ENCODE measurements at places on chromosomes 13 and 19. TPM values are rescaled to one million over a fixed set of nuclear protein-coding genes. Genes with fewer than 3 reads are reported as not detected.

Gene GRK1
- total RNA-seq: 0.77 TPM

Gene ZNF865
- 20.3 TPM for total RNA-seq

Gene MADCAM1
- total RNA-seq: 0.75 TPM

Gene ZNF415
- total RNA-seq: 13.6 TPM

Gene CGB5
- total RNA-seq: not detected

Gene CD70
- total RNA-seq: not detected

Gene C1QTNF9B
- not detected for total RNA-seq

Gene MUC16
- total RNA-seq: not detected

DNA sequence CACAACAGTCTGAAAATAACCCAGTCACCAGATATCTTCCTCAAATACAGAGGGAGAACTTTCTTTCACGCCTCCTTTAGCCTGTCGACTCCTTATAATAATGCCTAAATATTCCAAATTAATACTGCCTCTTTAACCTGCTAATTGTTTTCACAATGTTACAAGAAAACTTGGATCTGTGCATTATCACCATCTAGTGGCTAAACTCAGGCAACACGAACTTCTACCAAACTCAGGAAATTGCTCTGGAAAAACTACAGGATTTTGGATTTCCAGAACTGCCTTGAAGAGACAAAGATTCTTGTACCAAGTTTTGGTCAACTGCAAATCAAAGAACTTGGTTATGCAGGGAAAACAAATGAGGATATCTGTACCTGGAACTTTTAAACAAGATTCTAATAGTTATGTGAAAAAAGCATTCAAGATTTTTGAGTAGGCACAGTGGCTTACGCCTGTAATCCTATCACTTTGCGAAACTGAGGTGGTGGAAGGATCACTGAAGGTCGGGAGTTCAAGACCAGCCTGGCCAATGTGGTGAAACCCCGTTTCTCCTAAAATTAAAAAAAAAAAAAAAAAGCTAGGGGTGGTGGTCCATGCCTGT lies 10.8 kb downstream of the CLN5 start:
- no peaks in the 10 kb centered on the region for H3K4me1 ChIP-seq
- no peak for DNase-seq
- H3K27ac ChIP-seq: no peak overlapping the region

DNA sequence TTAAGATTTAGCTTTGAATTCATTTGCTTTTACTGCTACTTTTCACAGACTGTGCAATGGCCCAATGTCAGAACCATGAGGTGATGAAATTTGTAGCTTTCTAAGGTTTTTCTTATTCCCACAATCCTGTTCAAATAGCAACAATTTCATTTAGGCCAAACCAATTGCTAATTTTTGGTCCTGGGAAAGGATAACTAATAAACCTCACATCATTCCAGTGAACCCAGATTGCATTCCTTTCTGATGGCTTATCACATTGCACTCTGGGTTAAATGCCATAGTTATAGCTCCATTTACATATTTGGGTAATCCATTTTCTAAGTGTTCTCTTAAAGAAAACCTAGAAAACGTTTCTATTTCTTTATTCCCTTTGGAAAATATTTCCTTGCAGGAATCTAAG lies 22.9 kb upstream of the POMP start:
- H3K36me3 ChIP-seq: no peaks in the 10 kb centered on the region
- DNase-seq: no peak
- no peak overlapping the region for H3K27ac ChIP-seq
- peaks cover 3% of the 10 kb centered on the region for H3K4me1 ChIP-seq

DNA sequence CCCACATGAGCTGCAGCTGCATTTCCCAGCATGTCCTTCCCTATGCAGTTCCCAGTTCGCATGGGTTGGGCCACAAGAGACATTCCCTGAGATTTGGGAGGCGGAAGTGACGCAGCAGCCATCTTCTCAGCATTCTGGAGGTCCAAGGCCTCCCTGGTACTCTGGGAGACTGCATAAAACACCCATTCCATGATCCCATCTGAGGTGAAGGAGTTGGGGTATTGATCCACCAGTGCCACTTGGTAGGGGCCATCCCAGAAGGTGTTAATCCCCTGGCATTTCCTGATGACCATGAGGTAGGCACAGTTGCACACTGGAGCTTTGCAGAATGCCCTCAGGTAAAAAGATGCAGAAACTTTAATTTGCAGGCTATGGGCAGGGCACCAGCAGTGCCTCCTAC lies 25.4 kb downstream of the POP4 start:
- no peak overlapping the region for H3K4me3 ChIP-seq
- no peaks in the 10 kb centered on the region for H3K36me3 ChIP-seq
- no peaks in the 10 kb centered on the region for H3K27me3 ChIP-seq
- H3K27ac ChIP-seq: no peak overlapping the region
- DNase-seq: no peak
- peaks cover 3% of the 10 kb centered on the region for H3K4me1 ChIP-seq

GRCh38 chr13:21638319-21639282 lies 32.3 kb upstream of the FGF9 start:
- no peak overlapping the region for H3K4me3 ChIP-seq
- DNase-seq: peak; percentile 43
- H3K4me1 ChIP-seq: peaks cover 3% of the 10 kb centered on the region
- no peaks in the 10 kb centered on the region for H3K36me3 ChIP-seq
- no peaks in the 10 kb centered on the region for H3K27me3 ChIP-seq

GRCh38 chr13:60047918-60048317 lies 115.8 kb downstream of the DIAPH3 start:
- H3K4me1 ChIP-seq: peaks cover 5% of the 10 kb centered on the region
- DNase-seq: no peak
- no peaks in the 10 kb centered on the region for H3K27me3 ChIP-seq
- peaks cover 19% of the 10 kb centered on the region for H3K36me3 ChIP-seq

- peaks cover 2% of the 10 kb centered on the region for H3K36me3 ChIP-seq
- H3K4me1 ChIP-seq: no peaks in the 10 kb centered on the region
- H3K27ac ChIP-seq: no peak overlapping the region
- no peaks in the 10 kb centered on the region for H3K27me3 ChIP-seq
- no peak overlapping the region for H3K4me3 ChIP-seq
These were observed 1375.6 kb downstream of the EFNB2 start for GRCh38 chr13:105159841-105160240.

- no peaks in the 10 kb centered on the region for H3K27me3 ChIP-seq
- H3K36me3 ChIP-seq: peaks cover 2% of the 10 kb centered on the region
- no peak for DNase-seq
- H3K27ac ChIP-seq: no peak overlapping the region
These were observed 6.1 kb downstream of the ELAVL1 start for GRCh38 chr19:7999376-7999775.

- no peak overlapping the region for H3K27ac ChIP-seq
- peaks cover 3% of the 10 kb centered on the region for H3K36me3 ChIP-seq
- H3K4me1 ChIP-seq: no peaks in the 10 kb centered on the region
These were observed 128.0 kb downstream of the DCT start for GRCh38 chr13:94351292-94351990.

DNA sequence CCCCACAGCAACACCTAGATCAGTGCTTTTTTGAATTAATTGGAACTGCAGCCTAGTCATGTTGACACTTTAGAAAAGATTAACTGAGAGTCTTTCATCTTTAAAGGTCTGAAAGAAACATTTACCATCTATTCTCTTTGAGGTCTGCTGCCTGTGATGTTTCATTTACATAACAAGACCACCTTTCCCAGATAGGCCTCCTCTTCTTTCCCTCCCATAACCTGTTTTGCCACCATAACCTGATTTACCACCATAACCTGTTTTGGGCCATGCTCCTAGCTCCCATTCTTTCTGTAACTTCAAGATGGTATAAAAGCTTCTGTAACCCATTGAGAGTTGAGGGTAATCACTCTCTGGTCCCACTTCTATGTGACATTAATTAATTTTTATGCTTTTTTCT lies 320.8 kb downstream of the PCDH20 start:
- no peak for DNase-seq
- H3K27me3 ChIP-seq: no peaks in the 10 kb centered on the region
- no peaks in the 10 kb centered on the region for H3K4me1 ChIP-seq
- no peak overlapping the region for H3K4me3 ChIP-seq
- H3K27ac ChIP-seq: no peak overlapping the region

- peaks cover 14% of the 10 kb centered on the region for H3K4me1 ChIP-seq
- H3K4me3 ChIP-seq: peak within 1 kb of the TSS; percentile 88
- no peaks in the 10 kb centered on the region for H3K36me3 ChIP-seq
- peaks cover 25% of the 10 kb centered on the region for H3K27me3 ChIP-seq
- no peak for DNase-seq
- no peak within 1 kb of the TSS for H3K27ac ChIP-seq
These were observed at the start of gene MISP3 for GRCh38 chr19:14072535-14073260. TSS of gene MISP3 (plus strand) at chr19:14072786. CDS start at chr19:14073310, 524 bp downstream.

- no peaks in the 10 kb centered on the region for H3K27me3 ChIP-seq
- no peak for DNase-seq
- H3K4me1 ChIP-seq: peaks cover 5% of the 10 kb centered on the region
- H3K27ac ChIP-seq: no peak overlapping the region
- no peaks in the 10 kb centered on the region for H3K36me3 ChIP-seq
These were observed 119.2 kb downstream of the KLF5 start for GRCh38 chr13:73177916-73178565.

- peak overlapping the region; percentile 88 for H3K27ac ChIP-seq
- DNase-seq: peak; percentile 26
- peaks cover 3% of the 10 kb centered on the region for H3K36me3 ChIP-seq
These were observed 1.7 kb downstream of the PRR12 start for GRCh38 chr19:49592486-49593232.

DNA sequence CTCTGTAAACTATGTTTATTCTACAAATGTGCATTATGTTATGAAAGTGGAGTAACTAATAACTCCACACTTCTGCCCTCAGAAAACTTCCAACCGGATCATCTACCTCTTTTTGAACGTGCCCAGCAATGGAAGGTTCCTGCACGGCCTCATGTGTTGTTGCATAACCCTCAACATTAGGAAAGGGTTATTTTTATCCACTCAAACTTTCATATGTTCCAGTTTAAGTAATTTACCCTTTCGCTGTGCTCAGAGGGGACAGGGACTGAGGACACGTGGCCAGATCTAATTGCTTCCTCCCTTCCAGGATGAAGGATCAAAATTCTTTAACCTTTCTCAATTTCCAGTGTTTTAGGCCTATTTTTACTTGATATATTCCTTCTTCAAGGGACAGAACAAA lies 29.6 kb downstream of the IRS2 start:
- no peak overlapping the region for H3K4me3 ChIP-seq
- H3K27ac ChIP-seq: no peak overlapping the region
- H3K27me3 ChIP-seq: no peaks in the 10 kb centered on the region
- H3K4me1 ChIP-seq: peaks cover 18% of the 10 kb centered on the region

- H3K36me3 ChIP-seq: no peaks in the 10 kb centered on the region
- H3K27me3 ChIP-seq: peaks cover 3% of the 10 kb centered on the region
- peaks cover 29% of the 10 kb centered on the region for H3K4me1 ChIP-seq
- H3K4me3 ChIP-seq: no peak overlapping the region
- no peak for DNase-seq
- H3K27ac ChIP-seq: peak overlapping the region; percentile 69
These were observed 921.8 kb downstream of the UQCRFS1 start for GRCh38 chr19:28290963-28291657.

DNA sequence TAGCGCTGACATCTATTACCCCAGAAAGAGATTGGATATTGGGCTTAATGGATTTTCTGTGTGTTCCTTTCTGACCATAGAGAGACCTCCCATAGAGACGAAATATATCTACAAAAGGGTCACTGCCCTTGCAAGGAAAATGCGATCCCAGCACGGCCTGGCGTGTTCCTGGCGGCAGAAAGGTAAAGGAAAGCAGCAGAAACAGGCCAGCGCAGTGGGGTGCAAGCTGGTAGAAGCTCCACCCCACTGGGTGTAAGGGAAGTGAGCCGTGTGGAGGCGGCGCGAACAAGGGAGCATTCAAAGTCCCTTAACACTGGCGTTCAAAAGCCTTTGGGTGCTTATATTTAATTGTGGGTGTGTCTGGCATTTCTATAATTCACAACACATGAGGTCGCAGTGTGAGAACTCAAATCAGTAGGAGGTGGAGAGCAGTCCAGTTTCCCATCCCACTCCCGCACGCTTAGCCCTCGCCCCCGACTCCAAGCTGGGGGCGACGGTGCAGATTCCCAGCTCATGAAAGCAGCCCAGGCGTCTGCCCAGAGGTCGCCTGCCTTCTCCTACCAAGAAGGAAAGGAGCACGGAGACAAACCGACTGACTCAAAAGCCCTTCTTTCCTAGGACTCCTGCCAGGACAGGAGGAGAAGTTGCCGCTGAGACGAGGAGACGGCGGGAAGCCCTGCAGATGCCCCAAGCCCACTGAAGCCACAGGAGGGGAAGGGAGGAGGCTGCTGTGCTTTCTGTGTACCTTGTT lies 478.4 kb downstream of the FOXO1 start:
- DNase-seq: no peak
- no peak overlapping the region for H3K4me3 ChIP-seq
- H3K27me3 ChIP-seq: peaks cover 9% of the 10 kb centered on the region
- peaks cover 50% of the 10 kb centered on the region for H3K4me1 ChIP-seq
- no peaks in the 10 kb centered on the region for H3K36me3 ChIP-seq

DNA sequence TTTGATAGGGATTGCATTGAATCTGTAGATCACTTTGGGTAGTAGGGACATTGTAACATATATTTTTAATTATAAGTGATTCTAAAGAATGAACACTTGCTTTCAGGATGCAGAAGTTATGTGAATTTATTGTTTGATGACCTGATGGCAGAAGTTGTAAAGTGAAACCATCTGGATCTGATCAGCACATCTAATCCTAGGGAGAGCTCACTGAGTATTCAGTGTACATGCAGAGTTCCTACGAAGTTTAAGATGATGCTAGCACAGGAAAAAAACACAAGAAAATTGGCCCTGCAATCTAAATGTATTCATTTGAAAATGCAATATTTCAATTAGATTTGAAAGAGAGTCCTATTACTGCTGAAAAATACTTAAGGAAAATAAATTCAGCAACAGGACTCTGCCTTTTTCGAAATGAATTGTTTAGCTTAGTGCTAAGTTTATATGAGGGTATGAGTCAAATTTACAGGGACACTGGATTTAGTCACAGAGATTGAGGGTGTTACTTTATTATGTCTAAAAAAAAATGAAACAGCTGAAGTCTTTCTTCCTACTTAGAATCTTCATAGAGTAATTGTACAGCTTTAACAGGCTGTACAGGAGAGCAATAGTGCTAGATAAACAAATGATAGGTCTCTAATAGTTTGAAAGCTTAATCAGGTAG lies 385.7 kb downstream of the DCT start:
- DNase-seq: no peak
- no peak overlapping the region for H3K27ac ChIP-seq
- H3K4me3 ChIP-seq: no peak overlapping the region
